Renal cortical epithelial cell (primary cell): ENCODE measurements at places on chromosomes 2 and 18. TPM values are rescaled to one million over a fixed set of nuclear protein-coding genes. Genes with fewer than 3 reads are reported as not detected.

ALK gene
- not detected in 2 replicates for total RNA-seq

ZNF385B gene
- 1.1 TPM in 1 of 2 replicates, not detected in the other for total RNA-seq

PJVK gene
- total RNA-seq, result 0.87 and 3.3 TPM in 2 replicates

PROC gene
- 0.25 TPM in 1 of 2 replicates, not detected in the other for total RNA-seq

FSIP2 gene
- total RNA-seq, result under 0.01 and 1.1 TPM in 2 replicates

ECEL1 gene
- 0.65 TPM in 1 of 2 replicates, not detected in the other for total RNA-seq

B3GNT7 gene
- 4.0 and 4.5 TPM in 2 replicates for total RNA-seq

IL36G gene
- total RNA-seq, result not detected in 2 replicates

GAREM2 gene
- total RNA-seq, result 0.69 and 3.0 TPM in 2 replicates
